ENCODE measurements at places on chromosomes 16 and 17.
A peak's percentile ranks its signal among the peaks of the same experiment; 100 is the strongest.

DNA sequence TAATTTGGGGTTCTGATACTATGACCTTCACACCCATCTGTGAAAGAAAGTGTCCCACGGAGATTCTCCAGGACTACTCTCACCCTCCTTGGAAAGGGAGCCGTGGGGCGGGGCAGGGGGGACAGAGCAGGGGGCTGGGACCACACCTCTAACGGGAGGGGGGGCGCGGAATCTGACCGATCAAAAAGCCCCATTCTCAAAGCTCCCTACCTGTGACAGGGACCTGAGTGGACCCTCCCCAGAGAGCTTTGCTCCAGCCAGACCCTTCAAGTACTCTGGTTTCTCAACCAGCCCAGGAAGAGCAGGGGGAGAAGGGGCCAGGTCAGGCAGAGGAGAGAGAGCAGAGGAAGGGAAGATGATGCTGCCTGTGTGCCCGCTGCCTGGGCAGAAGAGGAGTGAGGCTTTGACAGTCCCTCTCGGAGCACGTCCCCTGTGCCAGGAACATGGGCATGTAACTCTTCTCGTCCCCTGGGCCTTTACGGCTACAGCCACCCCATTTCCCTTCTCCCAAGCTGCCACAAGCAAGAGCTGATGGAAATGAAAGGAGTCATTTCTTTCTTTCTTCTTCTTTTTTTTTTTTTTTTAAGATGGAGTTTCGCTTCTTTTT is 682 bp downstream of the XAF1 start:
- peaks cover 39% of the 10 kb centered on the region for H3K4me1 ChIP-seq
- peak overlapping the region; percentile 90 for H3K4me3 ChIP-seq
- peaks cover 23% of the 10 kb centered on the region for H3K36me3 ChIP-seq
- ATAC-seq, result peak; percentile 14
- peak overlapping the region; percentile 93 for H3K27ac ChIP-seq
- no peaks in the 10 kb centered on the region for H3K27me3 ChIP-seq

DNA sequence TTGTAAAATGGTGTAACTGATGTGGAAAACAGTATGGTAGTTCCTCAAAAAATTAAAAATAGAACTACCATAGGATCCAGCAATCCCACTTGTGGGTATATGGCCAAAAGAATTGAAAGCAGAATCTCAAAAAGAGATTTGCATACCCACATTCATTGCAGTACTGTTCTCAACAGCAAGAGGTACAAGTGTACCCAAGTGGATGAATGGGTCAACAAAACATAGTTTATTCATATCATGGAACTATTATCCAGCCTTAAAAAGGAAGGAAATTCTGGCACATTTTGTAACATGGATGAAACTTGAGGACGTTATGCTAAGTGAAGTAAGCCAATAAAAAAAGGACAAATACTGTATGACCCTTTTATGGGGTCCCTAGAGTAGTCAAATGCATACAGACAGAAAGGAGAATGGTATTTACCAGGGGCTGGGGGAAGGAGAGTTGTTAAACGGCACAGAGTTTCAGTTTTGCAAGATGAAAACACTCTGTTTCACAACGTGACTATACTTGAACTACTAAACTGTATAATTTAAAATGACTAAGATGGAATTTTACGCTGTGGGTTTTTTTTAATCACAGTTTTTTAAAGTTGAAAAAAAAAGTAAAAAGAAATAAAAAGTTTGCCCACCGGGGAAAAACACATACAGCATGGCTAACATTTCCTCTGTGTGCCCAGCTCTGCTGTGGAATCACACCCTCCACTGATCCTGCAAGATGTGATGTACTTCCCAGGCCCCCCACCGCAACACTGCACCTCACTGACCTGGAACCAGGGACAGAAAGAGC is 6.1 kb downstream of the TVP23A start:
- no peaks in the 10 kb centered on the region for H3K27me3 ChIP-seq
- peak; percentile 90 for ATAC-seq
- H3K27ac ChIP-seq, result peak overlapping the region; percentile 89
- H3K4me1 ChIP-seq, result peaks cover 64% of the 10 kb centered on the region
- H3K36me3 ChIP-seq, result no peaks in the 10 kb centered on the region

GRCh38 chr17:33968350-33969044 is 286.6 kb upstream of the CCL2 start:
- peaks cover 26% of the 10 kb centered on the region for H3K4me1 ChIP-seq
- peaks cover 16% of the 10 kb centered on the region for H3K27me3 ChIP-seq
- H3K27ac ChIP-seq, result peak overlapping the region; percentile 68

- ATAC-seq, result no peak
- H3K27me3 ChIP-seq, result peaks cover 13% of the 10 kb centered on the region
- no peak overlapping the region for H3K4me3 ChIP-seq
- no peaks in the 10 kb centered on the region for H3K36me3 ChIP-seq
- H3K4me1 ChIP-seq, result no peaks in the 10 kb centered on the region
These were observed 65.9 kb upstream of the IRX6 start for GRCh38 chr16:55257966-55258613.

DNA sequence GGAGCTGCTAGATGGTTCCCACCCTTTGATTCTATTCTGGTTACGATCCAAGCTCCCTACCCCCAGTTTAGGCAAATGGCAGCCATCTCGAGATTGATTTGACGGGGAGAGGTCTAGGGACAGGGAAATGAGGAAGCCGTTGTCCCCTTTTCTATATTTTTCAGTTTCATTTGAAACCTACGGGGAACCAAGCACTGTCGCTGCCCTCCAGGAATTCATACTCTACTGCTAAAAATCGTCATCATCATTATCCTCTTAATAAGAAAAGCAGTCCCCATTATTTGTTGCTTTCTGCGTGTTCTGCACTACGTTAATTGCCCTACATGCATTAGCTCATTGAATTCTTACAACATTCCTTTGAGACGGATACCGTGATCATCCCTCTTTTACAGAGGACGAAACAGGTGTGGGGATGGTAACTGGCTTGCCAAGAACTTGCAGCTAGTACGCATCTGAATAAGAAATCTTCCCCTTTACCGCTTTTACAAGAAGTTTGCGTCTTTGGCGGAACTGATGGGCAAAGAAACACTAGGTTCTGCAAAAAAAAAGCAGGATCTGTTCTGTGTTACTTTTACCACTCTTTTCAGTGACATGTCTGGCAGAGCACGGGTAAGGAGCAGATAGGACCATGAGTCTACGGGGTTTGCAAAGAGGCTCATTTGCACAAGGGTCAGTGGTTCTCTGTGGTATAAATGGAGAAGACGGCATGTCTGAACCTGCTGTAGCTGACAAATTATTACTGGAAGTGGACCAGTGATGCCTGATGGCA is 1.1 kb downstream of the CCP110 start:
- H3K27ac ChIP-seq, result peak overlapping the region; percentile 76
- ATAC-seq, result no peak
- peaks cover 11% of the 10 kb centered on the region for H3K36me3 ChIP-seq
- H3K27me3 ChIP-seq, result no peaks in the 10 kb centered on the region
- peaks cover 41% of the 10 kb centered on the region for H3K4me1 ChIP-seq

DNA sequence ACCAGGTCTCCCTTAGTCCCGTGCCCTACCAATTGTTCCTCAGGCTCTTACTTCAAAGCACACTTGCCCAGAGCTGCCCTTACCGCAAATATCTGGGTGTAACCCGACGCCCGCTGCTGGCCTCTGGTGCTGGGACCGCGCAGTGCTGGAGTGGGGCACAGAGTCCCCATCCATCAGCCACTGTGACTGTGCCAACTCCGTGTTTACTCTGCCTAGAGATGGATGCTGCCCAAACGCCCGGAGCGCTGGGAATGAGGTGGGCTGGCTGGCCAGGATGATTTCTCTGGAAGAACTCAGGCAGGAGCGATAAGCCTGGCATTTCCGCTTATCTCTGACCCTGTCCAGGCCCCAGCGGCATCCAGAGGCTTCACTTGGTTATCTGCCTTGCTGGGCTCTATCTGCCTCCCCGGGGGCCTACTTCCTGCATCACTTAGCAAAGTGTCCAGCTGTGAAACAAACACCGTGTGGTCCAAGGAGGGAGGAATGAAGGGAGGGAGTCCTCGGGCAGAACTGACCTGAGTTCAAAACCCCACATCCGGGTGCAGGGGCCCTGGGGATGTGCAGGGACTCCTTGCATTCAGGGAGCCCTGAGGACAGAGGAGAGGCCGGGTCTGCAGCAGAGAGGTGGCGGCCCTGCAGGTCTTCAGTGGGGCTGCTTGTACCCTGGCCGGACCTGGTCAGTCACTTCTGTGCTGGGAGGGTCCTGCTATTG is 9.4 kb upstream of the MYLK3 start:
- H3K36me3 ChIP-seq, result no peaks in the 10 kb centered on the region
- H3K27me3 ChIP-seq, result no peaks in the 10 kb centered on the region
- no peak for ATAC-seq
- H3K4me1 ChIP-seq, result peaks cover 11% of the 10 kb centered on the region

- H3K4me1 ChIP-seq, result peaks cover 36% of the 10 kb centered on the region
- peak; percentile 62 for ATAC-seq
- H3K36me3 ChIP-seq, result peaks cover 6% of the 10 kb centered on the region
- H3K27ac ChIP-seq, result peak within 1 kb of the TSS; percentile 70
- H3K27me3 ChIP-seq, result no peaks in the 10 kb centered on the region
These were observed at the start of the genes CCDC78 and HAGHL for GRCh38 chr16:726438-727290. Gene CCDC78, minus strand, starts transcription at chr16:726443. Its CDS starts 76 bp downstream, at chr16:726367. Gene HAGHL, plus strand, starts transcription at chr16:727106. Its CDS starts 404 bp downstream, at chr16:727510.

DNA sequence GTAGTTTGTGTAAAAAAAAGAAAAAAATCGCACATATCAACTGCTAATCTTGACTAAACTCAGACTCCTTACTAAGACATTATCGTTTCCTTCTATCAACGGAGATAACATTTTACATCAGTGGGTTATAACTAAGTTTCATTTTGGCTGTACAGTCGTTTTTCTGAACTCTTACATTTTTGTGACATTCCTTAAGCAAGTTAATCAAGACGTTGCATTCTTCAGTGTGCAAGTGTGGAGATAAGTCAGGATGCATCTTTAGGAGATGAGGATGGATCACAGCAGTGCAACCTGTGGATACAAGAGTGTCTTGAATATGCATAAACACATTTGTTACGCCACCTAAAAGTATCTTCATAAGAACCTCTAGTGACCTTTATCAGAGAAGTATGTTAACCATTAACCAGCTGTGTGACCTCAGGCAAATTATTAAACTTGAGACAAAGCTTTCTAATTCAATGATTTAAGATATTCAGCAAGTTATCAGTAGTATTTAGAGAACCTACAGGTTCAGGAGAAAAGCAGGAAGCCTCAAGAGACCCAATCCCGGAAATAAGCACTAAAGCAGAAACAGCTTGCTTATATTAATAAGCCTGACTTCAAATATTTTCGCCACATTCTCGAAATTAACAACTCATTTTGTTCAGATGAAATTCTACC is 9.4 kb downstream of the CMC2 start:
- no peaks in the 10 kb centered on the region for H3K27me3 ChIP-seq
- H3K27ac ChIP-seq, result peak overlapping the region; percentile 92
- H3K4me3 ChIP-seq, result peak overlapping the region; percentile 81
- H3K4me1 ChIP-seq, result peaks cover 65% of the 10 kb centered on the region
- peaks cover 38% of the 10 kb centered on the region for H3K36me3 ChIP-seq
